ENCODE measurements at places on chromosomes 2 and 18.

DNA sequence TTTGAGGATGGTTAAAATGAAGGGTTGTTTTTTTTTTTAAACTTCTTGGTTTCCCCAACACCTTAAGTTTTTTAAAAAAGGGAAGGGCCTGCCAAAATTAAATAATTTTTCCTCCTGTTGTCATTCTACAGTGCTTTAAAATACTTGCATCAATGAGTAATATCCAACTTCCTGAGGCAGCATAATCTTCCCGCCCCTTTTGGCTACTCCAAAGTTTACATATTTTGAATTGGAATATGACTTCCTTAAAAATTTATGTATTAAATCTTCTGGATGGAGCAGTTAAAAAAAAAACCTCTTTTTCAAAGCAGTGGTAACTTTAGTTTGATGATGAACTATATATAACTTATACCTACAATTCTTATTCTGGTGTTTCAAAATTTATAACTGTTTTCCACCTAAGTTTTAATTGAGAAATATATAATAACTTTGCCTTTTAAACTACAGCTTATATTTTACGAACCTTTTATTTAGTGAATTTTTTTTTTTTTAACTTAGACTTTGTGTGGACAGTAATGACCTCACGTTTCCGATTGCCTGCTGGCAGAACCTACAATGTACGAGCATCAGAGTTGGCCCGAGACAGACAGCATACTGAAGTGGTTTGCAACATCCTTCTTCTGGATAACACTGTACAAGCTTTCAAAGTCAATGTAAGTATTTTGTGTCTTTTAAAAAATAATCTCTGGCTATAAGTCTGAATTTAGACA lies 49.8 kb downstream of the PTPN4 start:
- DNase-seq, result no peak

DNA sequence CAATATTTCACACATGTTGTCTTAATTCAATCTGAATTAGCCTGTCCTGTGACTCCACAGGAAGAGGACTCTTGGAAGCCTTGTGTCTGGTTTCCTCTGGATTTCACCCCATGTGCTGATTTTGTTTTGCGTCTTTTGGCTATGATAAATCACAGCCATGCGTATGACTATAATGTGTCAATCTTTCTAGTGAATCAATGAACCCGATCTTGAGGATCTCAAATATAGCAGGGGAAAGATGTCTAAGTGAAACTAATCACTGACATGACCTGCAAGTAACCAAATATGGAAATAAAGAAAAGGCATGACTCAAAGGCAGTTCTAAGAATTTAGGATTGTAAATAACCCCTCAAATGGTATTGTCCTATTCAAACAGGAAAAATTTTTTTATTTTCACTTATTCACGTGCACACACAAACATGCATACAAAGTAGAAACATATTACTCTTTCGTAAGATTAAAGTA lies 8.2 kb downstream of the WDFY1 start:
- DNase-seq, result no peak

GRCh38 chr2:174485788-174486562 lies 854 bp downstream of the GPR155 start:
- peak; percentile 2 for DNase-seq

GRCh38 chr2:189726271-189726670 lies 36.3 kb downstream of the OSGEPL1 start:
- DNase-seq, result no peak

DNA sequence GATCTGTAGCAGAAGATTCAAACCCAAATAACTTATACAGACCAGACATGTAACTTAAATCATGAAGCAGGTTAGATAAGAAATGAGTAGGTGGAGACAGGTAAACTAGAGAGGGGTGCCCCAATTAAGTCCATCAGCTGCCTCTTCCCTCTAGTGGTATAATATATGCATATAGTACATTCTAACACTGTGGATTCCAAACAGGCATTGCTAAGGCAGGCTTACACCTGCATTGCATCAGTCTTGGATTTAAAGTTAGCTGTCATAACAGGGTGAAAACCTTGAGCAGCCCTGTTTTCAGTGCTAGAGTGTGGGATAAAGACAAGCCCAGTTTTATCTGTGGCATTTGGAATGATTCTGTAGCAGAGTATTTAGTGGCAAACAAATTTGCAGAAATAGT lies 63.4 kb downstream of the NYAP2 start:
- no peak for DNase-seq

- no peak for DNase-seq
Measured at GRCh38 chr2:65802298-65802942, 370.0 kb upstream of the SPRED2 start.

DNA sequence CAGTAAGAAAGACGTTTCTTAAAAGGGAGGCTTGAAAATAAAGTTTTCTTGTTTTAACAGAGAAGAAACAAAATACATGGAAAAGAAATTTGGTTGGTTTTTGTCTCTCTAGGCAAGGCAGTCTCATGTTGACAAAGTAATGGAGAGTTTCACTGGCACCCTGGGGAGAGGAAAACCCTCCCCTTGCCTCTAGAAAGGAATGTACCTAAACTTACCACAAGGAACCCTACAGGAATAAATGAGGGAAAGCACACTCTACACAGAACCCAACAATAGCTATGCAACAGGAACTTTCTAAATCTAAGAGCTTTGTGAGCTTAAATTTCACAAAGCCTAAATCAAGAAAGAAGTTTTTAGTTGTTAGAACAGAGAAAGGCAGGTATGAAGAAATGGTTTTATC lies 37.0 kb downstream of the FIGN start:
- DNase-seq, result no peak

- DNase-seq, result no peak
Measured at GRCh38 chr2:53989210-53989862, 18.5 kb upstream of the PSME4 start.

- DNase-seq, result no peak
Measured at GRCh38 chr18:59049721-59050660, 89.7 kb upstream of the SEC11C start.

DNA sequence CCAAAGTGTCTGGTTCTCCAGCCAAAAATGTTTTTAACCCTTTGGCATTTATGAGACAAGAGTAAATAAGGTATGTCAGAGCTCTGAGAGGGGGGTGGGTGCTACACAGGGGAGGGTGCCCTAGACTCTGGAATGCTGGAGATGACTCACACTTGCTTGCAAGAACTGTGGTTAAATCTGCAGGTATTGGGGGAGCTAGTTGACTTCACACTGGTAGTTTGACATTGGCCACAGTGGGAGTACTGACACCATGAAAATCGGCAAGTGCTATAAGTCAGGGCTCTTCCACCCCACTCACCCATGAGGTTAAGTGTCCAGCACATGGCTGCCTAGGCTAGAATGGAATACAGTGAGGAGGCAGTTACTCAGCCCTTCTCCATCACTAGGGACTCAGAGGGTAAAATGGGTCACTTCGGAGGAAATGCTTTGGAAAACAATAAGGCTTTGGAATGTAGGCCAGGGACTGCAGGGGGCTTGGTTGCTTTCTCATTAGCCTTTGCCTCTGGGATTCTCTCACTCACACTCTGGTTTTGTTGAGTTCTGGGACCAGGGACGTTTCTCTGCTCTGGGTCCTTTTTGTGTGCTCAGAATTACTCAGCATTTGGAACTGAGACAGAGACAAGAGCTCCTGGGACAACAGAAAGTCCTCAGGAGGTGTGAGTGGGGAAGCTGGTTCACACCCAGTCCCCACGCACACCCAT lies 91.6 kb downstream of the ACKR3 start:
- DNase-seq, result no peak

DNA sequence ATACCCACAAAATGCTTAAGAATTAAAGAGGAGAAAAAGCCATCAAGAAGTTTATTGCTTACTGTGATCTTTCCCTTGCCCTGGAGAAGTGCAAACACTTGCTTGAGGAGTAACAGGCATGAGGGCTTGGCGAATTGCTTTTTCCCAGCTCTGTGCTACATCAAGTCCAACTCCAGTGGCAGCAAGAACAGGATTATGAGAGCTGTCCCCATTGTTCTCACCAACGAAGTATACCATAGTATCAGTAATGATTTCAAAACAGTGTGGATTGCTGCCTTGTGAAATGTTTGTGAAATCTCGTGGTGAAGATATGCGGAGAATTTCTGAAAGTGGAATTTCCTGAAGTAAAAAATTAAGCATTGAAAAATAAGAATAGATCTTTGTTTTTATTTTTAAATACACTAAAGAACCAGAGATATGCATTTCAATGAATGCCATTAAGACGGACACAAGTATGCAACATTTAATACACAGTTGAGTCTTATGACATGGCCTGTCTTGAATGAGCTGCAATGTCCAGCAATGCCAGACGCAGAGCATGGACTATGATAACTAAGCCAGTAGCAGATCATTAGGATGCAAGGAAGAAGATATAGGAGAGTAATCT lies 43.0 kb downstream of the NDUFAF7 start:
- DNase-seq, result no peak

DNA sequence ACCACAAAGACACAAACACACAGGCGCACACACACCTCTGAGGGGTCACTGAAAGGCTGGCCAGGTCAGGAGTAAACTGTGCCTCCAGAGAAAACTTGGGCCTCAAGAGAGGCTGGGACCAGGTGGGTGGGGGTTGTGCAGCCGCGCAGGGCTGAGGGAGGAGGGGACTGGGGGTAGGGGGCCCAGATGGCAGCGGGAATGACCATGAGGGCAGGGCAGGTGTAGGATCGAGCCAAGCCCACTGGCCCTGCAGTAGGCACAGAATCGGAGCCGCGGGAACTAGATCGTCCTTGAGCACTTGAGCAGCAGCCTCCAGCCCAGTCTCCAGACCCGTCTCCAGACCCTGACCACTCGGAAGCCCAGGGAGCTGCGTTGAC lies 36.8 kb downstream of the ANKMY1 start:
- DNase-seq, result no peak

GRCh38 chr2:49954059-49954458 lies 799.7 kb upstream of the FSHR start:
- no peak for DNase-seq

DNA sequence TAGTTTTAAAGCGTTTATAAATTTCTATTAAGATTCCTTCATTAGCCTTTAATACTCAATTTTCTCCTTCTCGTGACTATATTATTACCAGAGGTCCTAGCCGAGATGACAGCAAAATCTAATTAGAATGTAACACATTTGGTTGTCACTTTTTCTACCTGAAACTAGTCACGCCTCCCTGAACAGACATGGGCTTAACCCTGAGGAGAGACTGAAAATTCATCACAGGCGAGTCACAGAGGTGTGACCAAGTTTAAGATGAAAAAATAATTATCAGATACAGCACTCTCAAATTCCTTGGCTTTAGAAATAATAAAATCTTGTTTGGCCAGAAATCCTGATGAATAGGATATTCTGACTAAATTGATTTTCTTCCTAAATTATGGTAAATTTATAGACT lies 834.4 kb upstream of the SLC39A10 start:
- no peak for DNase-seq

DNA sequence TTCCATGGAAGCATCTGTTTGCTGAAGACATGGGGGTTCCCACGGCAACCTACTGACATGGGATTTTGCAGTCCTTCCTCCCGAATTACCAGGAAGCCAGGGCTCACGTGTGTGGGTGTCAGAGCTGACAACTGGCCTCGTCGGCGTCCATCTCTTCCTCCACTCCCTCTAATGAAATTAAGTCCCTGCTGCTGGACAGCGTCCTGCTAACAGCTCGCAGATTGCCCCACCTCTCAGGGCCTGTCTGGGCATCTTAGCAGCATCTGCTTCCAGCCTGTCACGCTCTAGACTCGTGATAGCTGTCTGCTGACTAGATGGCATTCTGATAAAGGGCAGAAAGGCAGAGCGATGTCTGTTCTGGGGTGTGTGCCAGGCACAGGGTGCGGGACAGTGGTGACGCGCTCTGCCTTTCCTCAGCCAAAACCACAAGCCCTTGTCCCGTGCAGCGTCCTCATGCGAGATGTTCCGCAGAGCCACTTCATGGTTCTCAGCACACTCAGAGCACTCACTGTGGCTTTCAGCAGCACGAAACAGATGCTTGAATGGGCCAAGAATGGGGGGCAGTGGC lies 161.1 kb downstream of the ARL4C start:
- DNase-seq, result no peak

GRCh38 chr2:25197336-25198208 lies 29.2 kb upstream of the POMC start:
- DNase-seq, result no peak

- no peak for DNase-seq
Measured at GRCh38 chr2:23219666-23220065, 165.3 kb upstream of the KLHL29 start.

- no peak for DNase-seq
Measured at GRCh38 chr2:124559236-124559635, 534.1 kb downstream of the CNTNAP5 start.

DNA sequence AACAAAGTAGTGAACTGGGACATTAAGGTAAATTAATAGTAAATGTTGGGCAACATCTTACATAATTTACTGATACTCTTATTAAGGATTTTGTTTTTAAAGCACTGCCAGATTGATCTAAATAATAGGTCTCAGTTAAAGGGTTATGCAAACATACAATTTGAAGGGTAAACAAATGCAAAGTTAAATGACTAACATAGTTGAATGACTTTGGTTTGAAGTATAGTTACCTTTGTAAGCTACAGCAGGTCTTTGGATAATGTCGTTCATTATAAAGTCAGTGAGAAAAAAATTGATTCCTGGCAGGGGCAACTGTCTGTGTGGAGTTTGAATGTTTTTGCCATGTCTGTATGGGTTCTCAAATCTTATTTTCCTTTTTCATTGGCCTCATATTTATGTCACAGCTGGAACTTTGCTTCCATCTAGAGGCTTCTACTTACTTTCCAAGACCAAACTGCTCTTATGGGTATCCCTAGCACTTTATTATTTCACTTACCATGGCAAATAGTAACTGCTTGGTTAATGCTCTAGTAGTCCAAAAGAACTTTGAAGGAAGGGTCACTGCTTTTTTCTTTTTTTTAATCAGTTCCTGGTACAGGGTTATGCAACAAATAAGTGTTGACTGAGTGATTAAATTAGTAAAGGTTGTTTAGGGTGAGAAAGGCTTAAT lies 107.8 kb downstream of the NBEAL1 start:
- DNase-seq, result peak; percentile 25

DNA sequence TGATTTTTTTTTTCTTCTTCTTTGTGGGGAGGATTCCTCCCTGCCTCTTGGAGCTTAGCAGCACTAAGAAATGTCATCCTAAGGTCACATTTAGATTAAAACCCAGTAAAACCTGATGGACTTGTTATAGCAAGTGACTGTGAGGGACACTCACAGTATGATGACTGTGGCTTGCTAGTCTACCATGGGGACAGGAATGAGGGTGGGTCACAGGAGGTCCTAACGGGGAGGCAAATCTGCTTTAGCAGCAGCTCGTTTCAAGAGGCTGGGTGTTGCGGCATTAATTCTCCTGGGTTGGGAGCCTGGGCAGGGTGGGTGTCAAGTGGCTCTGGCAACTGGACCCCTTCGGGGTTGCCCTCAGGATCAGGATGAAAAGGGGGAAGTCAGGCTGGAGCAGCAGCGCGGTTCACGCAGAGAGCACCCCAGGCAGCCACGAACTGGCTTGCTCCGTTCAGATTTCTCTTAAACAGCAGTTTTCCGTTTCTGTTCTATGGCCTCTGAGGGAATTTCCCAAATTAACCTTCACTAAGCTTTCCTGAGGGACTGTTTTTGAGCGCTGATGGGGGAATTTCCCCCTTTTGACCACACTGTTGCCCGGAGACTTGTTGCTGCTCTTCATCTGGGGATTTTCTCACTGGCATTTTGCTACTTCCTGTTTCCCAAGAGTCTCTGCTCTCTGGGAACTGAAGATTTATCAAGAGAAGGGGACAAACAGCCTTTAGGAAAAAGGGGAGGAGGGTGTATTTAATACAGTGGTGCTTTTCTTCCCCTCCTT lies 59.8 kb upstream of the PELI1 start:
- peak; percentile 94 for DNase-seq

GRCh38 chr2:215476424-215476823 lies 40.6 kb upstream of the FN1 start:
- DNase-seq, result no peak

- peak; percentile 54 for DNase-seq
Measured at GRCh38 chr2:212147921-212148513, 390.6 kb downstream of the ERBB4 start.

GRCh38 chr2:9781252-9781651 lies 62.0 kb upstream of the TAF1B start:
- DNase-seq, result no peak
